GM19239 (cell line): ENCODE measurements at places on chromosomes 6 and 20.

GRCh38 chr6:72826744-72827438, 205.0 kb downstream of the KCNQ5 start:
- DNase-seq = no peak

DNA sequence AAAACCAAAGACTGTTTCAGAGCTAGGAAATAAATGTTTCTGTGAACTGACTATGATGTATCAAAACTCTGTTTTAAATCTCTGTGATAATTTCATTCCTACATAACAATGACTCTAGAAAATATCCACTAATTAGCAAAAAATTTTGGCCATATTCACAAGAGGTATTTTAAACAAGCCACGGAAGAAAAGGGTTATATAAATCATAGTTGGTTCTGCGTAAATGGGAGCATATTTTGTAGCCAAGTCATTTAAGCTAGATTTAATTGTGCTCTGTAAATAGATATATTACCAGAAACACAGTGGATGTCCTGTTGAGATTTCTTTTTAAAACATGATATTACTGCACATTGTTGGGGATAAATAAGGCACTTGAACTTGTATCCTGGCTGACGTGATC, 416.5 kb upstream of the PLCB4 start:
- no peak for DNase-seq

DNA sequence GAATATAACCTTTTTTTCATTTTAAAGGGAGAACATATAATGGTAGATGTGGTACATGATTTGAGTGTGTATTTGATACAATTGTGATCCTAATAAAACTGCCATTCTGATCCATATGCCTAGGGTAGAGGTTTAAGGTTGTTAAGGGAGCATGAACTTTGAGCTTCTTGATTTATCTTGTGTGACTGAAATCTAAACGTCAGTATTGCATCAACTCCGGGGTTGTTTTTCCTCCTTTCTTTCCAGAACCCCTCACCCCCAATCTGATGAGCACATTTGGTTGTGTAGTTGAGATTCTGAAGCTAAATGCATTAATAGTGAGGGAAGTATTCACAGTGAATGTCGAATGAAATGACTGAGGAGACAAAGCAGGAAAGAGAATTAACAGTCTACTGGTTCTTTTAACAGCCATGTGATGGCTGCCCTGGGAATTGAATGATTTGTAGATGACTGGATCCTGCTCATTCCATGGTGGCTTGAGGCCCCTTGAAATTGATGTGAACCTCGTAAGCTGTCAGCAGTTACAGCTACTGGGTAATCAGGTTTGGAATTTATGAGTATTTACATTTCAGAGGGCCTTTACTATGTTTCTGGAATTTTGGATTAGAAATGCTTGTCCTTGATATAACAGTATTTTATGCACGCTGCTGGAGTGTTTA, 44.8 kb downstream of the FARS2 start:
- DNase-seq = no peak

GRCh38 chr6:132410830-132411229, 9.6 kb upstream of the MOXD1 start:
- no peak for DNase-seq

DNA sequence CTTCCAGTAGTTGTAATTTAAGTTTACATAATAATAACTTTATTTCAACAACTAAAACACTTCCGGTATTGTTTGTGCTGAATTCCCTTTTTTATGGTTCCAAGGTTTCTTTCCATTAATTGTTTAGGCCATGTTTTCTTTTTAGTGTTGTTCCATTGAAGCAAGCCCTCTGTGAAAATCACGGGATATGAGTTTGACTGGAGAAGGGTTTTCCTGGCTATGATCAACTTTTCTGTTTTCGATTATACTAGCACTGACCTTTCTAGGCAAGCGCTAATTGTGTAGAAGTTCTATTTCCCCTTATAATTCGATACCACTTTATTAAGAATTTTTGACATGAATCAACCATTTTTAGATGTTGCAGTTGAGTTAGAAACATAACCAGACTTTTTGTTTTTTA, 2.4 kb downstream of the LAMA2 start:
- no peak for DNase-seq

DNA sequence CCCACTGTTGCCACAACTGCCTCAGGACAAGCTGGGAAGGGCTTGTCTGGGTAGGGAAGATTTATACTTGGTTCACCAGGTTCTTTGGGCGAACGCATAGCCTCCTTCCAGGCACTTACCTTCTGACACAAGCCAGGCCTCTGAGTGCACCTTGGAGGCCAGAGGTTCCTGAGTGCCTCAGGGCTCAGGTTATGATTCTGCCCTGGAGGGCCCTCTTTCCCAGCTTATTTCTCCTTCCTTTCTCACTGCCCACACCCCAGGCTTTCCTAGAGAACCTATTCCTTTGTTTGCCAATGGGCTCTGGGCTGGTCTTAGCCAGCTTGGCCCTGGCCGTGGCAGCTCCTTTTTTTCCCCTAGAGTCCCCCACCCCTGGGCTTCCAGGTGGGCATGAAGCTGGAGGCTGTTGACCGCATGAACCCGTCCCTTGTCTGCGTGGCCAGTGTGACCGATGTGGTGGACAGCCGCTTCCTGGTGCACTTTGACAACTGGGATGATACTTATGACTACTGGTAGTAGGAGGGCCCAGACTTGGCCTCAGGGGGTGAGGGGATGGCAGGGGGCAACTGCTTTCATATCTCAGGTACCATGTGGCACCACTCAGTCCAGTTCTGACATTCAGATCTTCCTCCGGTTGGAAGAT, 25.0 kb downstream of the L3MBTL1 start:
- no peak for DNase-seq
